B cell (primary cell): ENCODE measurements at places on chromosomes 13 and 19. TPM values are rescaled to one million over a fixed set of nuclear protein-coding genes. Genes with fewer than 3 reads are reported as not detected.

DNA sequence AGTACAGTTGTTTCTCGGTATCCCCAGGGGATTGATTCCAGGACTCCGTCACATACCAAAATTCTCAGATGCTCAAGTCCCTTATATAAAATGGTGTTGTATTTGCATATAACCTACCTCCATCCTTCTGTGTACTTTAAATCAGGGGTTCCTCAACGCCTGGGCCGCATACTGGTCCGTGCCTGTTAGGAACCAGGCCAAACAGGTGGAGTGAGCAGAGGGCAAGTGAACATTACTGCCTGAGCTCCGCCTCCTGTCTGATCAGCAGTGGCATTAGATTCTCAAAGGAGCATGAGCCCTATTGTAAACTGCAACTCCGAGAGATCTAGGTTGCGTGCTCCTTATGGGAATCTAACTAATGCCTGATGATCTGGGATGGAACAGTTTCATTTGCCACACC is 42.2 kb upstream of the KCTD4 start:
- DNase-seq, result no peak

SPACA4 gene
- total RNA-seq, result not detected in 2 replicates

KLK15 gene
- not detected in 2 replicates for total RNA-seq

PPM1N gene
- total RNA-seq, result 2.6 and 2.7 TPM in 2 replicates

GRCh38 chr19:16283210-16284061 is 41.2 kb upstream of the KLF2 start:
- DNase-seq, result peak; percentile 66

TMIGD2 gene
- not detected in 2 replicates for total RNA-seq
